RWPE2 (cell line): ENCODE measurements at places on chromosomes 7 and 10.

DNA sequence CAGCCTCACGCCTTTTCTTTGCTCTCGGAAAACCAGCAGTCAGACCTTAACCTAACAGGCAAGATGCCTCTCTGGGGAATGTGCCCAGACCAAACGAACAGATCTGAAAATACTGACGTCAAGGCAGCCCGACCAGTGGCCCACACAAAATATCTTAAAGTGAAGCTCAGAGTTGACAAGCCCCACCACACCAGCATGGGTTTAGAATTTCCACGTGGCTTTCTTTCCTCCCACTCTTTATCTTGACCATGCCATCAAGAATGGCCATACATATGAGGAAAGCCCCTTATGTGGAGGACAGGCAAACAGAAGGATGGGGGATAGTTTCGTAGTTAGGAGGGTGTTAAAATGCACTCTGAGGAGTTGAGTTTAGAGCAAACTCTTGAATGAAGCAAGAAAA, 89.8 kb downstream of the MRPL32 start:
- no peaks in the 10 kb centered on the region for H3K27me3 ChIP-seq
- H3K4me3 ChIP-seq: no peak overlapping the region
- H3K36me3 ChIP-seq: no peaks in the 10 kb centered on the region
- H3K27ac ChIP-seq: no peak overlapping the region

- no peak overlapping the region for H3K4me3 ChIP-seq
- H3K4me1 ChIP-seq: no peaks in the 10 kb centered on the region
- H3K27me3 ChIP-seq: peaks cover 70% of the 10 kb centered on the region
- H3K36me3 ChIP-seq: no peaks in the 10 kb centered on the region
- DNase-seq: no peak
Observed at GRCh38 chr10:133527771-133528271, 658 bp downstream of the CYP2E1 start.

DNA sequence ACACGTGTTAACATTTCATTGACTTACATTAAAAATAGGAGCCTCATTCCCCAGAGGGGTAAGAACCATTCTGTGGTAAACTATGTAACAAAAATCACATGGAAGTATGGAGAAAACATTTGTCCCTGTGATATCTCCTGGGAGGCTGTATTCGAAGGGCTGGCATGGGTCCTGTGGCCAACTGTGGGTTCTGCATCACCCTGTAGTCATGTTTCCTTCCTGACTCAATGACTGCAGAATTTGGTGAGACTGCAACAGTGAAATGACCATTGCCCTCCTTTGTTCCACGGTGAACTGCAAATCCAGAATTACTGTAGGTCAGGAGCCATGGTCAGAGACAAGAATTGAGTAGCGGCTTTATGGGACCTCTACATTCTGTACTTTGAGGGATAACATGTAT, 3.6 kb upstream of the ZEB1 start:
- no peak overlapping the region for H3K4me3 ChIP-seq
- DNase-seq: no peak
- H3K4me1 ChIP-seq: peaks cover 8% of the 10 kb centered on the region
- no peaks in the 10 kb centered on the region for H3K36me3 ChIP-seq
- H3K27me3 ChIP-seq: peaks cover 6% of the 10 kb centered on the region

- no peak for DNase-seq
- no peaks in the 10 kb centered on the region for H3K36me3 ChIP-seq
- no peaks in the 10 kb centered on the region for H3K4me1 ChIP-seq
Observed at GRCh38 chr7:17013204-17013603, 131.4 kb upstream of the AGR3 start.
